Smooth muscle cell of bladder (primary cell): ENCODE measurements at places on chromosomes 2 and 18. TPM values are rescaled to one million over a fixed set of nuclear protein-coding genes. Genes with fewer than 3 reads are reported as not detected.

The EMILIN1 gene
- total RNA-seq = 203 and 242 TPM in 2 replicates

The LINC00305 gene
- total RNA-seq = not detected in 2 replicates

The TMEM131 gene
- 20.2 and 26.8 TPM in 2 replicates for total RNA-seq

The COLEC12 gene
- total RNA-seq = 29.0 and 79.5 TPM in 2 replicates

The KANSL1L gene
- total RNA-seq = 12.5 and 18.6 TPM in 2 replicates

The SCN7A gene
- total RNA-seq = 0.09 and 0.14 TPM in 2 replicates

The NAT8 gene
- not detected in 2 replicates for total RNA-seq

The RGPD4 gene
- under 0.01 TPM in 1 of 2 replicates, not detected in the other for total RNA-seq

The ACSL3 gene
- 123 and 133 TPM in 2 replicates for total RNA-seq

The CNTNAP5 gene
- not detected in 2 replicates for total RNA-seq

The FAP gene
- total RNA-seq = 148 and 197 TPM in 2 replicates

The ZFAND2B gene
- total RNA-seq = 18.6 and 19.0 TPM in 2 replicates

The ACADL gene
- under 0.01 and 0.37 TPM in 2 replicates for total RNA-seq

The NT5C1B gene
- total RNA-seq = not detected in 2 replicates

The GAD1 gene
- 0.09 and 0.28 TPM in 2 replicates for total RNA-seq

The CRACDL gene
- total RNA-seq = under 0.01 TPM in 1 of 2 replicates, not detected in the other

The EIF2AK3 gene
- 35.8 and 48.7 TPM in 2 replicates for total RNA-seq

The DSC2 gene
- under 0.01 TPM in 1 of 2 replicates, not detected in the other for total RNA-seq

The TSPYL6 gene
- total RNA-seq = not detected in 2 replicates

The HJURP gene
- total RNA-seq = 1.9 and 2.4 TPM in 2 replicates

The TDRD15 gene
- not detected in 2 replicates for total RNA-seq

The KLF7 gene
- 10.1 and 13.5 TPM in 2 replicates for total RNA-seq

The ZC3H6 gene
- total RNA-seq = 3.1 and 3.4 TPM in 2 replicates

The KLHL30 gene
- 0.46 and 0.57 TPM in 2 replicates for total RNA-seq

The MCM6 gene
- 7.1 and 8.2 TPM in 2 replicates for total RNA-seq

The UPP2 gene
- total RNA-seq = not detected in 2 replicates

The ARMC9 gene
- total RNA-seq = 55.5 and 72.9 TPM in 2 replicates

The ASPRV1 gene
- 0.14 and 0.28 TPM in 2 replicates for total RNA-seq

The RNU2-63P gene
- 325 TPM in 1 of 2 replicates, not detected in the other for total RNA-seq

The PTPRN gene
- total RNA-seq = 6.4 and 57.0 TPM in 2 replicates

The CFAP210 gene
- under 0.01 TPM in 1 of 2 replicates, not detected in the other for total RNA-seq

The TTR gene
- not detected in 2 replicates for total RNA-seq

The REG3G gene
- not detected in 2 replicates for total RNA-seq

The DYSF gene
- 0.14 and 0.65 TPM in 2 replicates for total RNA-seq

The SULT1C2 gene
- under 0.01 and 0.83 TPM in 2 replicates for total RNA-seq

The DDX1 gene
- total RNA-seq = 58.7 and 69.1 TPM in 2 replicates

The TFCP2L1 gene
- total RNA-seq = under 0.01 TPM in 1 of 2 replicates, not detected in the other

The LRP1B gene
- under 0.01 TPM in 2 replicates for total RNA-seq

The PASK gene
- 1.3 TPM in 2 replicates for total RNA-seq

The VSNL1 gene
- total RNA-seq = not detected in 2 replicates

The RAMP1 gene
- 10.1 and 10.5 TPM in 2 replicates for total RNA-seq

The COA5 gene
- total RNA-seq = 39.7 and 41.9 TPM in 2 replicates

The NCKAP5 gene
- 1.2 and 4.3 TPM in 2 replicates for total RNA-seq

The RAPGEF4 gene
- total RNA-seq = 0.43 and 1.9 TPM in 2 replicates

The MOCOS gene
- total RNA-seq = 10.9 and 11.0 TPM in 2 replicates

The TXNDC2 gene
- under 0.01 TPM in 2 replicates for total RNA-seq

The INPP5D gene
- total RNA-seq = 0.43 and 0.46 TPM in 2 replicates

The DLGAP1 gene
- 0.09 and 0.14 TPM in 2 replicates for total RNA-seq

The PSMA8 gene
- not detected in 2 replicates for total RNA-seq

The SLC14A1 gene
- 27.6 and 39.7 TPM in 2 replicates for total RNA-seq
